ENCODE measurements at places on chromosomes 12 and 14. TPM values are rescaled to one million over a fixed set of nuclear protein-coding genes. Genes with fewer than 3 reads are reported as not detected.

- no peak for DNase-seq
These were observed 2.8 kb downstream of the RALGAPA1 start for GRCh38 chr14:35806006-35806907.

GRCh38 chr12:55765736-55766290, 22.9 kb downstream of the GDF11 start:
- no peak for DNase-seq

- no peak for DNase-seq
These were observed 392.6 kb downstream of the FUT8 start for GRCh38 chr14:65805113-65805473.

- DNase-seq, result no peak
These were observed 18.0 kb downstream of the PIGH start for GRCh38 chr14:67582061-67582460.

- no peak for DNase-seq
These were observed 219.7 kb upstream of the TMPO start for GRCh38 chr12:98295681-98296080.

DNA sequence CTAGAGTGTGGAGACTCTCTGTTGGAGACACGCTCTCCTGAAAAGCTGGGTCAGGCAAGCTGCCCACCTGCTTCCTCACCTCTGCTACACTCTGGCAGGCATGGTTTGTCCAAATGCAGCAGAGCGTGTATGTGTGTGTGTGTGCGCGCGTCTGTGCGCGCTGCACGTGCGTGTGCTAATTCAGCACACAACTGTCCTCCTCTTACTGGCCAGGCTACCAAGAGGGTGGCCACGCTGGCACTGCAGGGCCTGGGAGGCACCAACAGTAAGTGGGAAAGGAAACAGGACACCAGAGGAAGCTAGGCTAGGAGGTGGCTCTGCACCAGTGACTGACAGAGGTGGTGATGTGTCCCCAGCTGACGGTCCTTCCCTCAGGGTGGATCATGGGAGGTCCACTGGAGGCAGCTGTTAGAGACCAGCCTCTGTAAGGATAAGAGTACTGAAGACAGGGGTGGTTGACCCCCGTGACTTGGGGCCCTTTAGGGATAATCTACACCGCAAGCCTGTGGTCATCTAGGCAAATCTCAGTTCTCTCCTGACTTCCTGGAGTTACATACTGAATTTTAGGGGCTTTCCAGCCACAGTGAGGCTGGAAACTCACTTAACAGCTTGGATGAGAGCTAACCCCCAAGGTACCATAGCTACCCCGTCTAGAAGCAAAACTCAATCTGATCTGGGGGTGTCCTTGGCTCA, 15.6 kb upstream of the TFCP2 start:
- DNase-seq, result no peak

DNA sequence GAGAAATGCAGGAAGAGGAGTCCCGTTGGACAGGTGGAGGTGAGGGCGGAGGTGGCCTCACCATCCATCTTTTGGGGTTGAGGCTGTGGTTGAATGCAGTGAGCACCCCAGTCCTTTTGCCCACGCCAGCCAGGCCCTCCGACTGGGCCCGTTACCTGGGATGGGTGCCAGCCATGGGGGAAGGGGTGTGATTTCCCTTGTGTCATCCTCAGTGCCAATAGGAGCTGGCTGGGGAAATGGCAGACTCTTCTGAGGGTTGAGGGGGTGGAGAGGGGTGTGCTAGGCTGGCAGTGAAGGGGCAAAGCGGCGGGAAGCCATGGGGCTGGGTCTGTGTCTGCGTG, 9.6 kb downstream of the KCNH3 start:
- DNase-seq, result no peak

GRCh38 chr12:75842090-75842489, 189.5 kb downstream of the PHLDA1 start:
- DNase-seq, result no peak

DNA sequence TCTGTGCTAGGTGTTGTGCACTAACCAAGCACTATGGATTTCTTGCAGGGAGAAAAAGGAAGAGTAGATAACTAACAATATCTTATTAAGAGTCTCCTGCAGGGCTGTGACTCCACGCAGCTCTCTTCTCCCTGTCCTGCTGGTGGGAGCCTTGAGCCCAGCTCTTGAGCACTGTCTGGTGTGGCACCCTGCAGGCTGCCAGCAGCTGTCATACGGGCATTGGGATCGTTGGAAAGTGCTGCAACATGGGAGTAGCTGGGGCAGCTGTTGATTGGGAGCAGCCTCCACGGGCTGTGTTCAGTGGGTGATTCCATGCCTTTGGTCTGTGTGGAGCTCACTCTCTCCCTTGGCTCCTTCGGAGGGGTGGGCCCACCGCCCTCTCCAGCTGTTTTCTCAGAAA, 125.3 kb downstream of the FBXL14 start:
- no peak for DNase-seq

DNA sequence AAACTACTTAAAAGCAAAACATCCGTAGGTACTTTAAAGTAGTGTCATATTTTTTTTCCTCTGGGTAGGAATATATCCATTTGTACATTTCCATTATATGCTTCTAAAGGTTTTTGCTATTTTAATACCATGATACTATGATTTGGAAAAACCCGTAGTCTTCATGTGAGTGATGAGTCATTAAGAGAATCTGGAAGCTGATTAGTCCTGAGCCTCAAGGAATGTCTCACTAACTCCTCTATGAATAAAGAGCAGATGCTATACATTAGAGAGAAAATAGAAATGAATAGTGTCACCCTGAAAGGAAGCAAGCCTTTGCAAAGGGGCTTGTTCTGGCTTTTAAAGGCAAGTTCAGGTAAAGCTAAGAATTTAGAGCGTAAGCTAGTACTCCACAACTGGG, 432.1 kb downstream of the CCDC91 start:
- peak; percentile 81 for DNase-seq

DNA sequence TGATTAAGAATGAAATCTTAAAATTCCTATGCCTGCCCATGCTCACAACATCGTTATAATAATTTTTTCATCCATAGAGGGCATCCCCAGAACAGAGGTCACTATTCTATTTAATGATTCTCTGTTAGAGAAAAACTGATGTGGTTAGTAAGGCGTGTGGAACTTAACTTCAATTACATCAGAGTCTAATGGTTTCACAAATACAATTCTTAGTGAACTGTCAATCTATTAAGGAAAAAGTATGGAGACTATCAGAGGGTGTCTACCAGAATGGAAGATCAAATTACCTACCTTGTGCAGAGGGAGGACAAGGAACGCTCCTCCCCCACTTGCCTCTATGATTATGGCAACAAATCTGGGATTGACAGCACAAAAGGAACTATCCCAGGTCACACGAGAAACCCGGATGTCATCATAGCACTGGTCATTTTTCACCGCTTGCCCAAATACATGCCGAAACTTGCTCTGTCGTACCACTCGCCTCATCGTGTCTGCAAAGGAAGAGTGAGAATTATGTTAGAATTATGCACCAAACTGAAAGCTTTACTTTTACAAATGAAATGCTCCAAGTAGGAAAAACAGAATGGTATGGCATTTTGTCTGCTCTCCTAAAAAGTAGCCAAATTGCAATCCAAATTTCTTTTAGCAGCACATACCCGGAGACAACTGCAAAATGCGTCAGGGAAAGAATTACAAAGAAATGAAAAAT, 30.3 kb downstream of the CORO1C start:
- DNase-seq, result peak; percentile 89

GRCh38 chr12:56020423-56021184, at the start of gene IKZF4:
IKZF4 (plus strand) TSS chr12:56021043; CDS start chr12:56021494, 451 bp downstream.
- DNase-seq, result no peak

- no peak for DNase-seq
These were observed 35.1 kb upstream of the BMAL2 start for GRCh38 chr12:27297566-27297965.

Gene P2RX7
- total RNA-seq, result 0.10 TPM

Gene LIMA1
- 512 TPM for total RNA-seq

Gene KIF21A
- total RNA-seq, result 26.4 TPM

Gene TMEM116
- total RNA-seq, result 5.5 TPM

Gene RERGL
- not detected for total RNA-seq

Gene HOXC4
- 2.3 TPM for total RNA-seq

Gene PNMA1
- total RNA-seq, result 13.6 TPM

Gene TAS2R30
- 0.58 TPM for total RNA-seq

Gene LALBA
- total RNA-seq, result not detected

Gene PRKD1
- total RNA-seq, result 0.60 TPM

Data from foreskin keratinocyte (primary cell).